Stimulated activated effector memory CD8-positive, alpha-beta T cell treated with anti-CD3 and anti-CD28 coated beads, Interleukin-12 subunit alpha, Interleukin-12 subunit beta, amount 100 ng/mL, for 72 hours (primary cell): ENCODE measurements at places on chromosomes 3 and 15.

- DNase-seq, result no peak
Observed at GRCh38 chr3:106836906-106837305, 540.3 kb upstream of the CCDC54 start.

- DNase-seq, result no peak
Observed at GRCh38 chr3:60517134-60517533, 734.1 kb downstream of the FHIT start.

- no peak for DNase-seq
Observed at GRCh38 chr3:177401375-177401774, 204.1 kb upstream of the TBL1XR1 start.

GRCh38 chr3:169574531-169574930, 89.0 kb downstream of the MECOM start:
- no peak for DNase-seq

DNA sequence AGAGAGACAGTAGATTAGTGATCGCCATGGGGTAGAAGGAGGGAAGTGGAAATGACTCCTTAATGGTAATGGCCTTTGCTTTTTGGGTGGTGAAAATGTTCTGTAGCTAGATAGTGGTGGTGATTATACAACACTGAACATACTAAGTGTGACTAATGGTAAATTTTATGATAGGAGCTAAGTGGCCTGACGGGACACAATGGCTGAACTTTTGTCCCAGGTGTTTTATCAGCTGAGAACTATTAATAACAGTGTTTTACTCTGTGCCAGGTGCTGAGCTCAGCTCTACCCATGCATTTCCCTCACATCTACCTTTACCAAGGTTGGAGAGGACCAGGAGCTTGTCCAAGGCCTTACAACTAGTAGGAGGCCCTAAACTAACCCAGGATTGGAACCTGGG, 66.8 kb downstream of the TRIM71 start:
- no peak for DNase-seq

- no peak for DNase-seq
Observed at GRCh38 chr3:13378155-13378554, 42.0 kb downstream of the NUP210 start.

DNA sequence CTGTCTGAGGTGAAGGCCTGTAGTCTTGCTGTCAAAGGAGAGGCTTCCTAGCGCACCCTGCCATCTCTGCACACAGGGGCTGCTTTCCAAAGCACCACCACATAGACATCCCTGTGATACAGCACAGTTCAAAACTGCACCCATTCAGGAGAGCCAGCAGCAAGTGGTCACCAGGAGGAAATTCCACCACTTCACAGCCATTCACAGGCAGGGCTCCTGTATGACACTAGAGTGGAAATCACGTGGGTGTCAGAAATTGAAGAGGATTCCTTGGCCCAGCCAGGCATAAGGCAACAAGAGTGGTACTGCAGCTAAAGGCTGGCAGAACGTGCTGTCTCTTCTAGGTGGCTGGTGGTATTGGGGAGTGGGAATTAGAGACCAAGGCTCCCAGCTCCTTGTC, 102.8 kb downstream of the RFTN1 start:
- DNase-seq, result no peak

DNA sequence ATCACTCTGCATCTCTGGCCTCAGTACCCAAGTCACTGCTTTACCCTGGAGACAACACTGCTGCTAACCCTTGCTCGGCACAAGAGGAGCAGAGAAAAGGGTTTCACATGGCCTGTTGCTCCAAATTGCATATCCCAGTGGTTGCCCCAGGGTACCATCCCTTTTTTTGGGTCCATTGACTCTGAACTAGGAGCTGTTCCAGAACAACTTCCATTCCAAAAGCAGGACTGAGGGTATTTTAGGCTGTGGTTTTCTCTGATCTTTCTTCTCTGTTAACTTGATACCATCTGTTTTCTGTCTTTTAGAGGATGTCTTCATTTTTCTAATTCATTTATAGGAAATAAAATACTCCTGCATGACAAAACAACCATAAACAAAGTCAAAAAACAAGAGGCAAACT, 17.3 kb upstream of the RYK start:
- no peak for DNase-seq

DNA sequence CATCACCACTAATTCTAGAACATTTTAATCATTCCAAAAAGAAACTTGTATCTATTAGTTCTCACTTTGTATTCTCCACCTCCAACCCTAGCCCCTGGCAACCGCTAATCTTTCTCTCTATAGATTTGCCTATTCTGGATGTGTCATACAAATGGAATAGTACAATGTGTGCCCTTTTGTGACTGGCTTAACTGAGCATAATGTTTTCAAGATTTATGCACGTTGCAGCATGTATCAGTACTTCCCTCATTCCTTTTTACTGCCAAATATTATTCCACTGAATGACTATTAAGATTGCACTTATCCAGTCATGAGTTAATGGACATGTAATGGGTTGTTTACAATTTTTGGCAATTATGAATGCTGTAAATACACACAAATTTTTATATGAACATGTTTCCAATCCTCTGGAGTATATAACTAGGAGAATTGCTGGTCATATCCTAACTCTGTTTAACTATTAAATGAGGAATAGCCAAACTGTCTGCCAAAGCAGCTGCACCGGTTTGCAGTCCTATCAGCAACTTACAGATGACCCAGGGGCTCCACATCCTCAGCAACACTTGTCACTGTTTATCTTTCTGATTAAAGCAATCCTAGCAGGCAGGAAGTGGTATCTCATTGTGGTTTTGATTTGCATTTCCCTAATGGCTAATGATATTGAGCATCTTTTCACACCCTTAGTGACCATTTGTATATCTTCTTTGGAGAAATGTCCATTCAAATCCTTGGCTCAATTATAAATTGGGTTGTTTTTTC, 42.9 kb downstream of the DCUN1D1 start:
- DNase-seq, result no peak

DNA sequence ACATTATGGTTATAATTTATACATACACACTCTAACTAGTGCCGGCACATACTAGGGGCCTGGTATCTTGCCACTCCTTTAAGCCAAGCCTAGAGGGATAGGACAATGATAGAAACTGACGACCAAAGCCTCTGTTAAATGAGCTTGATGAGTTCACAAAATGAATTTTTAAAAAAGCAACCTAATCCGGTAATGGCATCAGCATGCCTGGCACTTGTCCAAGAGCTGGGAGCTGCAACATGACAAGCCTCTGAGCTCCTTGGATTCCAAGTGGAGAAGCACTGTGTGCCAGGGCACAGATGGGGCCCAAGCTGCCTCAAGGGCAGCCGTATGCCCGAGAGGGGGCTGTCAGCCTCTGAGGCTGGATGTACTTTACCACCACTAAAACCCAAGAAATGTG, 9.7 kb downstream of the ETV5 start:
- no peak for DNase-seq

DNA sequence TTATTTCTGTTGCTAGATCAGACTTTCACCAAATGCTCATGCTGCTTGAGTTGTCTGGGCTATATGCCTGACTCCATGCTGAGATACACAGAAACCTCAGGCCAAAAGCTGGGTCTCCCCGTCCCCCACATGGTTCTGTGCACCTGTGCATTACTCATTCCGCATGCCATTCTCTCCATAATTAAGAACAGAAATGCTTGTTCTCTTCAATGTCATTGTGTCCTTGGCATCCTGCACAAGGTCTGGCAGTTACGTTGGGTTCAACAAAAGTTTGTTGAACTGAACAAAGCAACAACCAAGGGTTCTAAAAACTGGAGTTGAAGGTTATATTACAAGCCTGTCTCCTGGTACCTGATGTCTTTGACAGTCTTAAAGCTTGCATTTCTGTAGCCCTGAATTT, 177.5 kb downstream of the FNDC3B start:
- DNase-seq, result no peak

DNA sequence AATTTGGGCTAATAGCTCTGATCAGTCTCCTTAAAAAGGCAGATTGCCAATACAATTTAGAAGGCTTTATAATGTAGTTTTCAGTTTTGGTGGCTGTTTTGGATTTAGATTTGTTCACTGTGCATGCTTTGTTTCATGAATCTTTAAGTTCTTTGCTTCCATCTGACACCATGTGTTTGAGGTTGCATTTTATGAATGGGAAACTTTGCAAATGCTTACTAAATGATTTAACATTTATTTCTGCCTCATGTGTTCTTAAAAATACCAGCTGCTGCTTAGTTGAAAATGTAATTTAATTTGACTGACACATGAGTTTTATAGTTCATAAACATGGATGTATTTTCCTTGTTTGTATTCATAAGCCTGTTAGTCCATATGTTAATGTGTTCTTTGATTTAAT, 78.6 kb downstream of the RNF13 start:
- no peak for DNase-seq

DNA sequence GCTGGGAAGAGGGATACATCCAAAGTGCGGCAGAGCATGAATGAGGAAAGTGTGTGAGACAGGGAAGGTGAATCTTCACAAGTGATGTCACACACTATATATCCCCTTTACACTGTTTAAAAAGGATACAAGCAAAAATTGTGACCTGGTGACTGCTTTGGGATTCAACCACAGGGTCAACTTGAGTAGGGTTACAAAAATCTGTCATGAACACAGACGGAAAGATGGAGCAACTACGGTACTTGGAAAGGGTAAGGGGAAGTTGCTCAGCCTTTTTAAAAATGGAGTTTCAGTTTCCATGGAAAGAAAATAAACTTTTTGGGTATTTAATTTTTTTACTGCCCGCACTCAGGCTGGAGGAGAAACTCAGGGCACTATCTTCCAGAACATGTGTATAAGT, 60.3 kb downstream of the B3GNT5 start:
- no peak for DNase-seq

GRCh38 chr15:69414701-69415167, 585 bp downstream of the KIF23 start:
- DNase-seq, result peak; percentile 66

DNA sequence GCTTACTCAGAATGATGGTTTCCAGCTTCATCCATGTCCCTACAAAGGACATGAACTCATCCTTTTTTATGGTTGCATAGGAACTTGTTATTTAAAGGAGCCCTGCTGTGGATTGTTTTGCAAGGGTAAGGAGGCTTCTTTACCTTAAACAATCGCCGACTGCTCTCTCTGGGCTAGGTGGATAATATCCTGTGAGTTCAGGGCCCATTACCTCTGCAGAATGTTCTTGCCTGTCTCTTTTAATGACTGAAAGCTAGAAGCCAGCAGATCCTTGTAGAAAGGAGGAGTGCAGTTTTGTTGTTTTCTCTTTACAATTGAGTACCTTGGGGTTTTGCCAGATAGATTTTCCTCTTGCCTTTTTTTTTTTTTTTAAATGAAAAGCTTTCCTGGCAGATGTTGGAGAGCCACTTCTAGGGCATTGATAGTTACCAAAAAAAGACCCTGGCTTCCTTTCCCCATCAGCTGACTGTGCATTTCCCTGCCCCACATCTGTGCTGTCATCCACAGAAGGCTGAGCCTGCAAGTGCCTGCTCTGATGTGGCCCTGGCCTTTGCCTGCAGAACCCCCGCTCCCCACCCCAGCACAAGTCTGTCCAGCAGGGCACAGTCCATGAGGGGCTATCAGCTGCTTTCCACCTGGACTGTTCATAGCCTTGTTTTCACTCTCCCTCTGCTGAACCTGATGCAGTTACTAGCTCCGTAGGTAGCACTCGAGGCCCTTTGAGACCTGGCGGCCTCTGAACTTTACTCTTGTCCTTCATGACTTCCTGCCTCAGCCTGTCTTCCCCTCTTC, 113.1 kb downstream of the CHCHD6 start:
- no peak for DNase-seq

DNA sequence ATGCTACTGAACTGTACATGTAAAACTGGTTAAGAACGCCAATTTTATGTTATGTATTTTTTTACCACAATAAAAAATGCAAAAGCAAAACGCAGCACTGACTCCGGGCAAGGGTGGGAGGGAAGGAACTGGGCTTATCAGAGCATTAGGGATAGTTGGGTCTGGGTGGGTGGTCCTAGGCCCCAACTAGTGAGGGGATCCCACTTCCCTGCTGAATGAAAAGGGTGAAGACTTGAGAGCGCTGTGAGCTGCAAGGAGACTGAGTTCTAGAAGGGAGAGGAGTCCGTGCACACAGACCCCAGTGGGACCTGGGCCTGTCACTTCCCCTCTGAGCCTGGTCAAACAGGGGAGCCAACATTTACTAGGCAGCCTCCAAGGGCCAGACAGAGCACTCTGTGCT, 98.6 kb downstream of the TPRA1 start:
- no peak for DNase-seq

- no peak for DNase-seq
Observed at GRCh38 chr15:81026836-81027599, 26.3 kb downstream of the TLNRD1 start.

- no peak for DNase-seq
Observed at GRCh38 chr3:10332481-10333348, 11.8 kb upstream of the SEC13 start.

DNA sequence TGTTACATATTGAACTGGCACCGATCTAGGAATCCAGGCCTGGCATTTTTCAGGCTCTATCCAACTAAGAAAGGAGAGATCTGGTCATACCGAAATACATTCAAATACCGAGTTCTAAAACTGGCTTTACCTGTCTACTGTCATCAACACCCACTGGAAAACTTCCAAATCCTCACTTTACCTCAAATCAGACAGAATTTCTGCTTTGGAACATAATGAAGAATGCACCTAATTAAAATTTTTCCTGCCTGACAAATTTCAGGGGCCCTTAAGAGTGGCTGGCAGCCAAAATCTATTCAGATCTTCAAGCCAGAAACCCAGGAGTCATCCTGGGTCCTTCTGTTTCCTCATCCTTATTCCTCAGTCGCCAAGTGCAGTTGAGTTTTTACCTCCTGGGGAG, 198.6 kb upstream of the FEZF2 start:
- no peak for DNase-seq

DNA sequence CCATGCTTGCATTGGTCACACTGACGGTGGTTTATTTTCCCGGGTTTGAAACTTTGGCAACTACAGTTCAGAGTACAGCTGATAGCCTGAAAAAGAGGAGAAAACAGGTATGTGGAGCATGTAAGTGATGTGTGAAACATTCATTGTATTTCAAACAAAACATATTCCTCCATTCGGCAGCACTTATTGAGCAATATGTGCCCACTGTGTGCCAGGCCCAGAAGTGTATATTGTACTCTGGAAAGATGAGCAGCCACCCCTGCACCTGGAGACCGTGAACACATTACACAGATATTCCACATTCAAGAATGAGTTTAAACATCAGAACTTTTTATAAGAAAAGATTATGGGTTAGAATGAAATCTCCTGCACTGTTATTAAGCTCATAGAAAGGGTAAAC, 16.3 kb downstream of the BNC1 start:
- no peak for DNase-seq
